ENCODE measurements at places on chromosomes 12 and 14.

DNA sequence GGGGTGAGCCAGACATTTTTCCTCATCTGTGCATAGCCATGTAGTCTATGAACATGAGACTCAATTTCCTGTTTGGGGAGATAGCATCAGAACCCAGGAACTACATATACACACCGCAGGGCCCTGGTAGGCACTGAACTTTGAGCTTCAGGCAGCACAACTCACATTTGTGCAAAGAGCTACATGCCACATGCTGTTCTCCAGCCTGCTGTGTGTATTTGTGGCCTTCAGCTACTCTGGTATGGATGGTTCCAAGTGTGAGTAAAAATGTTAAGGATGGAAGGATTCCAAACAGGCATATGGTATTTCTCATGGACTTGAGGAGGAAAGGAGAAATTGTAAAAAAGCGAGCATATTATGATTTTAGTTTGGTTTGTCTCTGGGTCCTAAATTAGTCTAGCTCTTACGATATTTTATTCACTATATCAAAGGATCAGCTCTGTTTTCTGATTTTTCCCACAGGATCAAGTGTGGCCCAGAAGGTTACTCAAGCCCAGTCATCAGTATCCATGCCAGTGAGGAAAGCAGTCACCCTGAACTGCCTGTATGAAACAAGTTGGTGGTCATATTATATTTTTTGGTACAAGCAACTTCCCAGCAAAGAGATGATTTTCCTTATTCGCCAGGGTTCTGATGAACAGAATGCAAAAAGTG is 422.4 kb upstream of the OR4E1 start:
- peak; percentile 72 for DNase-seq

DNA sequence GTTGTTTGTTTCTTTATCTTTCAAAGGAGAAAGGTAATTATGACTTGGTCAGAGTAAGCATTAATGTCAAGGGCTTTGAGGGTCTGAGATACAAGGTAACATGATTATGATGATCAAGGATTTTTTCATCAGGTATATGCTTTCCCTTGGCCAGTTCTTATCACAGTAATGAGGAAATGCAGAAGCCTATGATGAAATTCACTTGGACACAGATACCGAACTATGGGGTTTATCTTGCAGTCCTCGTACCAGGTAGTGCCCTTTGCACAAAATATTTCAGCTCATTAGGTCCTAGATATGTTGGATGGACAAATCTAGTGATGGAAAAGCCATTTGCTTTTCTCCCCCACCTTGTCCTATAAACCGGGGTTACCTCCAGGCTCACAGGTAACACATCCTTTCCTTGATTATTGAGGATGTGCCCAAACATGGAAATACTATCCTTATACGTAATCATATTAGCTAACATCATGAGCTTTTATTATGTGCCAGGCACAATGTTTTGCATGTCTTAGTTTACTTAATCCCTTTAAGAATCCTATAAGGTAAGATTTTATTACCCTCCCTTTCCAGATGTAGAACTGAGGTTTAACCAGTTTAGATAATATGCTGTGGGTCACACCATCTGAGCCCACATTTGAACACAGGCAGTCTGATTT is 7.0 kb upstream of the RASSF3 start:
- DNase-seq, result no peak

- DNase-seq, result peak; percentile 79
Measured at GRCh38 chr12:114508529-114509129, 102.7 kb upstream of the TBX5 start.

DNA sequence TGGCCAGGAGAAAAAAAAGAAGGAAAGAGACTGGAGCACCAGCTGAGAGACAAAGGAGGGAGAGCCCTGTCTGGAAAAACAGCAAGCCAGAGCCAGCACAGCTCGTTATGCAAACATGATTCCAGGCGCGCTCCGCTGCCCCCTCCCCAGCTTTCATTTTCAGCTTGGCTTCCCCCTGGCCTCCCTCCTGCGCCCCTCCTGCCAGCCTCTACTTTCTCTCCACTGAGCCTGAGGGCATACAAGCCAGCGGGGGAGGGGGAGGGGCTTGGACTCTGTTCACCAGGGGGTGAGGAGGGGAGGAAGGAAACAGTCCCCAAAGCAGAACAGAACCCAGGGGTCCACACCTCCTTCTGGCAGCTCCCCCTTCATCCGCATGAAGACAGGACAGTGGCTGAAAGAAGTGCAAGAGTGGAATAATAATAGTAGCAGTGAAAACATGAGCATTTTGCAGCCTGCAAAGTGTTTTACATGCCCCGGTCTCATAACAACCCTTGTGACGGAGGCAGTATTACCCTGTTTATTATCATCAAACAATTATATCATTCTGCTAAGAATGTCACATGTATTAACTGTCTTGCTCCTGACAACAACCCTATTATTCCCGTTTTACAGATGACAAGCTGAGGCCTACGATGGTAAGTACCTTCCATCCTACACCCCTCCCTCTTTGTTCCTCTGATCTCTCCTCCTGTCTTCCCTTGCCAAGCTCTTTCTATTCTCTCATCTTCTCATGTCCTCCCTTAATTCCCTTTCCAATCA is 24.2 kb downstream of the SMUG1 start:
- no peak for DNase-seq

GRCh38 chr14:30058401-30058800 is 130.8 kb upstream of the PRKD1 start:
- no peak for DNase-seq

GRCh38 chr12:3049611-3050249 is 27.4 kb upstream of the TSPAN9 start:
- no peak for DNase-seq

GRCh38 chr14:93073358-93073707 is 42.4 kb downstream of the ITPK1 start:
- no peak for DNase-seq

GRCh38 chr14:22500954-22501726 is 87.9 kb downstream of the DAD1 start:
- no peak for DNase-seq

DNA sequence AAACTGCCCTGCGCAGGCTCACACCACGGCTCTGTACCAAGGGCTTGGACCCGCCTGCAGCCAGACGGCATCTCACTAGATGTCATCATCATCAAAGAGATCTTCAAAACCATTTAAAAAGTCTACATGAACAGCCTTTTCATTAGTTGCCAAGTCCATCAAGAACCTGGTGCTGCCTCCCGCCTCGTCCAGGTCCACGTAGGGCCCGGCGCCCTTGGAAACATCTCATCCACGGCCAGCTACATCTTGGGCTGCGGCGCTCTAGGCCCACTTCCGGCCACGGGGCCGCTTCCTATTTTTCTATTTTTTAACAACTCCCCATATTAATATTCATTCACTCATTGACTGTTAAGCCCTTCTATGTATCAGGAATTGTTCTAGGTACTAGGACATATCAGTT is 7.4 kb upstream of the GNPNAT1 start:
- DNase-seq, result no peak

DNA sequence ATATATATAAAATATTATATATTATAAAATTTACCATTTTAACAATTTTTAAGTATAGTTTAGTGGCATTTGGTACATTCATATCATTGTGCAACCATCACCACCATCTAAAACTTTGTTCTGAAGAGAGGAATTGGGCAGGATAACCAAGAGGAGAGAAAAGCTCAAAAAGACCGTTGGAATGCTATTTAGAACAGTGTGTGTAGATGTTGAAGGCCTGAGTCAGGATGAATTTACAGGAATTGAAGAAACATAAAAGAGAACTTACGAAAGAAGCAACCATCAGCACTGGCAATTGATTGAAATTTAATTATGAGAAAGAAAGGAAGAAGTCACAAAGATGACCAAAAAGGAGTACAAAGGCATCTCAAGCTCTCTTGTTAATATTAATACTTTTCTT is 196.9 kb upstream of the PWP1 start:
- DNase-seq, result no peak

DNA sequence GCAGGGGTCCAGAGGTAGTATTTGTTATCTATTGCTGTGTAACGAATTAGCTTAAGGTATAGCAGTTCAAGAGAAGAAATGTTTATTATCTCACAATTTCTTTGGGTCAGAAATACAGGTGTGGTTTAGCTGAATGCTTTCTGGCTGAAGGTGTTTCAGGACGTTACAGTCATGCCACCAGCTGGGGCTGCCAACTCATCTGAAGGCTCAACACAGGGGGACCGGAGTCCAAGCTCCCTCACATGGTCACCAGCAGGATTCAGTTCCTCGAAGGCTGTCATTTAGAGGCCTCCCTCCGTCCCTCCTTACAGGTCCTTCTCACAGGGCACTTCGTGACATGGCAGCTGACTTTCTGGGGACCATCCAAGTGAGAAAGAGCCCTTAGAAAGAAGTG is 37.5 kb upstream of the SINHCAF start:
- DNase-seq, result no peak

DNA sequence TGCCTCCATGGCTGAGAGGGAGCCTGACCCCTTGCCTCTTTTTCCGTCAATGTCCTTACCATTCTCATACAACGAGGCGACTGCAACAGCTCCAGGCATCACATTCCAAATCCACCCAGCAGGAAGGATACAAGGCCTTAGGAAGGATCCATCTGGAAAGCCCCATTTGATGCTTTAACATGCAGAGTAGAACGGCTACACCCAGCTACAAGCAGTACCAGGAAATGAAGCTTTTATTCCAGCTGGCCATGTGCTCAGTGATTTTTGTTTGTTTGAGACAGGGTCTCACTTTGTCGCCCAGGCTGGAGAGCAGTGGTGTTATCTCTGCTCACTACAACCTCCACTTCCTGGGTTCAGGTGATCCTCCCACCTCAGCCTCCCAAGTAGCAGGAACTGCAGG is 124.8 kb downstream of the TMEM132D start:
- DNase-seq, result no peak

DNA sequence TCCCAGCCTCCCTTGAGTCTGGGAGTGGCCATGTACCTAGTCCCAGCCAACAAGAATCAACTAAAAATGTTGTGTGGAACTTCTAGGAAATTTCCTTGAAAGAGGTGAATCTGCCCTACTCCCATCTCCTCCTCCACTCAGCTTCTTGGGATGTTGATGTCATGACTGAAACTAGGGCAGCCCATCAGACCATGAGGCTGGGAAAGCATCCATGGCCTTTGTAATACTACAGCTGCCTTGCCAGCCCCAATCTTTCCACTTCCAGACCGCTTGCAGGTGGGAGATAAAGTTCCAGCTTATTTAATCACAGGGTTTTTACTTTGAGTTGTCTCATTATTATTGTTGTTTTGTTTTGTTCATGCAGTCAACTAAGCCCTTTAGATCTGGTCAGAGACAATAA is 170.3 kb upstream of the LMNTD1 start:
- no peak for DNase-seq

GRCh38 chr12:31231611-31232360 is 94.2 kb downstream of the SINHCAF start:
- no peak for DNase-seq

Data from right lung (tissue), 10 donors.